Activated CD4-positive, alpha-beta T cell treated with anti-CD3 and anti-CD28 coated beads, Interleukin-2, amount 10 ng/mL, durations not matched to agents 7 days and 5 days (primary cell): ENCODE measurements at places on chromosomes 7 and 10. TPM values are rescaled to one million over a fixed set of nuclear protein-coding genes. Genes with fewer than 3 reads are reported as not detected.

DNA sequence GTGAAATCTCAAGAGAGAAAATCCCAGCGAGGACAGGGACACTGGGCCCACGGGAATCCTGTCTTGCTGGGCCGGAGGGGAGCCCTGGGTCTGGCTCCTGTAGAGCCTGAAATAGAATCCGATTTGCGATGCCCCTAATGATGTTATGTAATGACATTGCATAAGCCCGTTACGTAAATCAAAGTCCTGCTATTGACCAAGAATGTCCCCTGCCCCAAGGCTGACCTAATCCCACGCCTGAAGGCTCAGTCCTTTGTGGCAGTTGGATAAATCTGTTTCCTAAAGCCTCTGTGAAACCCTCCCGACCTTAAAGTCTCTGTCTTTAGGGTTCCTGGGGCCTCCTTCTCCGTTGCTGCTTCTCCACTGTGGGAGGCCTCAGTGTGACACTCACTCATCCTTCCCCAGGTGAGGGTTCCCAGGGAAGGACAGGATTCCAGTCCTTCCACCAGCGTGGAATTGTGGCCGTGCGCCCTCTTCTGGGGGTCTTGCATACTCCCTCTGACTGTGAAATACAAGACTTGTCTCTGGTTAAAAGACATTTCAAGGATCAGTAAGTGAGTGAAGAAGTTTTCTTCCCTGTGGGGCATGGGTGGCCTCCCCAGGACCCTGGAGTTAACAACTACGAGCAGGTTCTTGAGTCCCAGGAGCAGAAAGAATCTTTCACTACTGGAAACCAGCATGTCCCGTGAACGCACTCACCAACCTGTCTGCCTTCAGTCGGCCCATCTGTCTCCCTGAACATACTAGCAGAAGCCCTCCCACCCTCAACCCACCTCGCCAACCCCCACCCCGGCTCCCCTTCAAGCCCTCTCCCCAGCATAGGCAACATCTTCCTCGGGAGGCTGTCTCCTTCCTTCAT, 19.8 kb downstream of the ZNF467 start:
- no peak overlapping the region for H3K4me3 ChIP-seq
- no peaks in the 10 kb centered on the region for H3K4me1 ChIP-seq
- DNase-seq = no peak
- no peaks in the 10 kb centered on the region for H3K27me3 ChIP-seq

- H3K4me3 ChIP-seq = no peak overlapping the region
- DNase-seq = no peak
These were observed 23.4 kb downstream of the RPP38 start for GRCh38 chr10:15120523-15120922.

DNA sequence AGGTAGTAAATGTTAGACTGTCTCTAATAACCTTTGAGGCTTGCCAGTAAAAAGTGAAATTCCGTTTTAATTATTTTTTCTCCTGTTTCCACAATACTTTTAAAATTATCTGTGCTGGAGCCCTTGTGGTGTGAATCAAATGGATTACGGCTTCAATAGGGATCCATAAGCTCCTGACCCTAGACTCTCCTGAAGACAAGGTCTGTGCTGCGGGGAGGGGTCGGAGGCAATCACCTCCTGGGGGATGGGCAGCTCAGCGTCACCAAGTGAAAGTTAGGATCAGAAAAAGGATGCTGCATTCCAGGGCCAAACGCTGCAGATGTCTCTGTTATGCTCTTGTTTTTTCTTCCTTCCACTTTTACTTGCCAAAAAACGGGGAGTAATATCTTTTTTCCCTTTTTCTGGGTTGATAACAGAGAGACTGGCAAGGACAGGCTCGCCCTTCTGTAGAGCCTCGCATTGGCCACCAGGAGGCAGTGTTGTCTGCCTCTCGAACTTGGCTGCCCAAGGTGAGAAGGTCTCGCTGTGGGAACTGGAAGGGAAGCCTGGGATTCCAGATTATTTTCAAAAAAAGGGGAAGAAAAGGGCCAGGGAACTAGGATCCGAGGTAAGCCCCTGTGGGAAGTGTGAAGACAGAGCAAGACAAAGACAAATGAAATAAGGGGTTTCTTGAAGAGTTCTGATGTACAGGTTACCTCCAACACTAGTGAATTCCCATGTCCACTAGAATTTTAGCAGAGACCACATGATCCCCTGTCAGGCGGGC, 621.9 kb downstream of the ACTR3B start:
- H3K27ac ChIP-seq = no peak overlapping the region
- H3K27me3 ChIP-seq = no peaks in the 10 kb centered on the region
- H3K4me1 ChIP-seq = no peaks in the 10 kb centered on the region
- H3K4me3 ChIP-seq = no peak overlapping the region
- peak; percentile 17 for DNase-seq

- no peak for DNase-seq
- H3K4me3 ChIP-seq = no peak overlapping the region
- H3K4me1 ChIP-seq = no peaks in the 10 kb centered on the region
- no peaks in the 10 kb centered on the region for H3K36me3 ChIP-seq
These were observed 575.7 kb downstream of the REEP3 start for GRCh38 chr10:64096941-64097340.

DNA sequence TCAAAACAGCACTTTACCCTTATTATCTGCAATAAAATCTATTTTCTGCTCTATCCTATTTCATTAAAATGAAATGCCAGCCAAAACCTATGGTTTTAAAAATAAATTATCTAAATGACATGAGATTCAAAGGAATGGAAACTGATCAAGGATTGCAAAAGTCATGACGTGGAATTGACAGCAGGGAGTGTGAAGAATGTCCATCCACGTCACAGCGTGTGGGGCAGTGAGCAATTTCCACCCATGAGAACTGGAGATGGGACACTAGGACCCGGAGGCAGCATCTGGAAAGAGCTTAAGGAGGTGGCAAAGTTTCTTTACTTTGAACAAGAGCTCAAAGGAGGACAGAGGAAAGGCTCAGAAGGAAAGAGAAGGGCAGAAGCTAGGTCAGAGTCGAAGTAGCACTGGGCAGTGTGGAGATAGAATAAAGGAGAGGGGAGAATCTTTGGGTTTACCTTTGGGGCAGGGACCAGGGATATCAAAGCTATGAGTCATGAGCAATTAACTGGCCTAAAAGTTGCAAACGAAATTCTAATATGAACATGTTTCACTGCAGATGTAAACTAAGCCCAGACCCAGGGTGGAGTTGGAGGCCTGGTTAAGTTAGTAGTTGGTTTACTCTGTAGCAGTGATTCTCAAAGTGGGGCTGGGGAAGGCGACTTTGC, 24.9 kb upstream of the STK17A start:
- H3K27ac ChIP-seq = no peak overlapping the region
- peaks cover 24% of the 10 kb centered on the region for H3K27me3 ChIP-seq
- H3K4me1 ChIP-seq = peaks cover 32% of the 10 kb centered on the region
- no peaks in the 10 kb centered on the region for H3K36me3 ChIP-seq

- peaks cover 1% of the 10 kb centered on the region for H3K27me3 ChIP-seq
- H3K4me1 ChIP-seq = no peaks in the 10 kb centered on the region
- H3K27ac ChIP-seq = no peak overlapping the region
- H3K36me3 ChIP-seq = no peaks in the 10 kb centered on the region
- DNase-seq = no peak
These were observed 25.5 kb downstream of the MMRN2 start for GRCh38 chr10:86931872-86932271.

The STRIP2 gene
- 12.1 TPM for total RNA-seq

The KCNIP2 gene
- 4.5 TPM for total RNA-seq

The LIPF gene
- total RNA-seq = not detected

DNA sequence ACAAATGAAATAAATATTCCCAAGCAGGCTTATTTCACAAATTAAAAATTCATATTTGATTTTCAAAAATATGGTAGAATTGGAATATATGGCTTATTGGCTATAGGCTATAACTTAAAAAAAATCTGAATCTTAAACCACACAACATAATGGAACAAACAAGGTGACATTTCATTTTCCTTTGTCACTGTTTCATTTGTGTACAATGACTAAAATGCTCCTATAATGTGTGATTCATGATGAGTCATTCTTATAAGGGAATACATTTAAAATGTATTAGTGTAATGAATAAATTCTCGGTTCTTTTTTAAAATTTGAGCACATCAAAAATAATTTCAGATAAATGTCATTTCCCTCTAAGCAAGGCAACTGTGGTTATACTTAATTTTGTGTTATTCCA, 148.0 kb upstream of the ANK3 start:
- DNase-seq = no peak
- H3K27me3 ChIP-seq = no peaks in the 10 kb centered on the region
- peaks cover 22% of the 10 kb centered on the region for H3K4me1 ChIP-seq
- H3K27ac ChIP-seq = no peak overlapping the region
- H3K4me3 ChIP-seq = no peak overlapping the region

DNA sequence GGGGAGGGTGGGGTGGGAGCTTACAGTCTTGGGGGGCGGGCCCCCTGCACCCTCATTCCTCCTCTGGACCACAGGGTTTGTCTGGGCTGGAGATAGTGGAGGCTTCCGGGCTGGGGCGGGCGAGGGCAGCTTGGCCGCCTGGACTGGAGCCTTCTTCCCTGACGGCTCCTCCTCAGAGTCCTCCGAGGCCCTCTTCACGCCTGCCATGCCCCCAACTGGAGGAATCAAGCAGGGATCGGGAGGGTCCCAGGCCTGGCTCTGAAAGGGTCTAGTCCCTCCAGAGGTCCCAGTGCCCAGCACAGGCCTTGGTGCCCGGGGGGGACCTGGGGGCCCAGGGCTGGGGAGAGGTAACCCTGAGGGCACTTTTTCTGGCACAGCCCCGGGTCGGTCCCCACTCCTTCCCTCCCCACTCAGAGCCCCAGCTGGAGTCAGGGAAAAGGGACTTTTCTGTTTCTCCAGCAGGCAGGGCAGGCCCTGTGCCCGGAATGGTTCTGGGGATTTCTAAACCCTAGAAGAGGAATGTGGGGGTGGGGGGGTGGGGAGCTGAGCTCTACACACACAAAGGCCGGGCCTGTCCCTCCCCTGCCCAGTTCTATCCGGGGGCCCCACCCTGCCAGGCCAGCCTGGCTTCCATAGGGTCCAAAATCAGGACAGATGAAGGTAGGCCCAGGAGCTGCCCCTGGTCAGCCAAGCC, 11.6 kb downstream of the MICALL2 start:
- H3K27me3 ChIP-seq = no peaks in the 10 kb centered on the region
- no peaks in the 10 kb centered on the region for H3K36me3 ChIP-seq
- H3K27ac ChIP-seq = no peak overlapping the region
- no peak overlapping the region for H3K4me3 ChIP-seq
- DNase-seq = no peak
- no peaks in the 10 kb centered on the region for H3K4me1 ChIP-seq

GRCh38 chr7:74173491-74173865, 678 bp upstream of the EIF4H start:
- DNase-seq = no peak
- peak overlapping the region; percentile 84 for H3K27ac ChIP-seq
- H3K4me3 ChIP-seq = peak overlapping the region; percentile 85
- peaks cover 40% of the 10 kb centered on the region for H3K4me1 ChIP-seq
- peaks cover 10% of the 10 kb centered on the region for H3K36me3 ChIP-seq
